Activated CD4-positive, alpha-beta T cell treated with anti-CD3 and anti-CD28 coated beads, Interleukin-2, amount 10 ng/mL, durations not matched to agents 7 days and 5 days (primary cell): ENCODE measurements at places on chromosomes 12 and 14. TPM values are rescaled to one million over a fixed set of nuclear protein-coding genes. Genes with fewer than 3 reads are reported as not detected.
A peak's percentile ranks its signal among the peaks of the same experiment; 100 is the strongest.

ITGA7 gene
- total RNA-seq = 3.1 TPM

RNF212B gene
- not detected for total RNA-seq

LMNTD1 gene
- total RNA-seq = not detected

NKX2-8 gene
- not detected for total RNA-seq

NDRG2 gene
- 11.0 TPM for total RNA-seq

KLRB1 gene
- total RNA-seq = 3.1 TPM

DAO gene
- total RNA-seq = not detected

SPTB gene
- not detected for total RNA-seq

PSMB11 gene
- not detected for total RNA-seq

TSPAN8 gene
- total RNA-seq = not detected

KRT78 gene
- not detected for total RNA-seq

LHX5 gene
- not detected for total RNA-seq

DNA sequence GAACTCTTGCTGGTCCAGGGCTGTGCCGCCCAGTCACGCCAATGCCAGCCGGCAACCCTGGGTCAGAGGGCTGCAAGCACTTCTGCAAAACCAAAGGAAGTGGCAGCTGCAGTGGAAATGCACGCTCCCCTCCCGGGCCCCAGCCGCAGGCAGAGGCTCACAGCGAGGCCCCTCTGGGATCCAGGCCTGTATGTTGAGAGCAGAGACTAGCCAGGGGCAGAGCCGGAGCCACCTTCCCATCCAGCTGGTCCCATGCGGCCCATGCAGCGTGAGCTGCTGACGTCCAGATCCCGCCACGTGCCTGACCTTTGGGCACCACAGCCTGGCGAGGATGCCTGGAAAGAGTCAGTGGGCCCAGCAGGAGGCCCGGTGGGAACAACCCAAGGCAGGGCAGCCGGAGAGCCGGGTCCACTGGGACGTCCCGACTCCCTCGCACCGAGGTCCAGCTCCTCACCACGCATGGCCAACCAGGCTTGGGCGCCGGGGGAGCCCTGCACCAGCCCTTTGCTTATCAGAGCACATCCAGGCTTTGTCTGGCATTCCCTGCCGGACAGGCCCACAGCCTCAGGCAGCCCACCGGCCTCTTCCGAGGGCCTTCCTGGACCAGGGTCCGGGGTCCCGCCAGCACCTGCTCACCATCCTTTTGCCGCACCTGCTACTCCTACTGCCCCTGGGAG is 4.3 kb downstream of the GPR132 start:
- peak overlapping the region; percentile 80 for H3K4me3 ChIP-seq
- peak; percentile 54 for DNase-seq
- H3K27me3 ChIP-seq = no peaks in the 10 kb centered on the region
- H3K27ac ChIP-seq = peak overlapping the region; percentile 94

GRCh38 chr14:40694023-40694422 is 912.7 kb upstream of the LRFN5 start:
- no peak overlapping the region for H3K4me3 ChIP-seq
- no peaks in the 10 kb centered on the region for H3K27me3 ChIP-seq
- no peak for DNase-seq
- H3K36me3 ChIP-seq = no peaks in the 10 kb centered on the region
- H3K4me1 ChIP-seq = no peaks in the 10 kb centered on the region
- no peak overlapping the region for H3K27ac ChIP-seq

DNA sequence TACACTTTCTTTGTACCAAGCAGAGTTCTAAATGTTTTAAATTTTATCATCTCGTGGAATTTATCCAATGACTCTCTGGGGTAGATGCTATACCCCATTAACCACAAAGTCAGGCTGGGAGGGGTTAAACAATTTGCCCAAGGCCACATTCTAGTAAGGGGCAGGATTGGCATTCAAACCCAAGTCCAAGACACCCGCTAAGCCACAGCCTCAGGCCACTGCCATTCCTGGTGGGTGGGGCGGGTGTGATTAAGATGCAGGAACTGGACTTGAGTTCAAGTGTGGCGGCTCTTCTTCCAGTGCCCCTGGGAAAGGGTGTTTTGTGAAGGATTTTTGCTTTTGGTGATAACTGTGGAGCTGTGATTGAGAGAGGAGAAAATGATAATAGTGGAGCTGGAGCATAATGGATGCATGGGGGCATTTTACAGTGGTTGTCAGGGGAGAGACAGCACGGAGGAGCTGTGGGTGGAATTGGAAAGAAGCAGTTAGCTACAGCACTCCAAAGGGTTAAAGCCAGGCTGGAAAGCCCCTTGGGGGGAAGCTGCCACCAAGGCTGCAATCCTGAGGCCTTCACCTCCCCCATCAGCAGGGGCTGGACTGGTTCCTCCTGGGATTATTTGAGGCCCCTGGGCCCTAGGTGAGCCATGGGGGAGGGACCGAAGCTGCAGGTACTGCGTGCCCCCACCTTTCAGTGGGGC is 1.0 kb upstream of the VRTN start:
- no peak for DNase-seq
- no peaks in the 10 kb centered on the region for H3K36me3 ChIP-seq
- peaks cover 14% of the 10 kb centered on the region for H3K27me3 ChIP-seq
- H3K4me1 ChIP-seq = no peaks in the 10 kb centered on the region

DNA sequence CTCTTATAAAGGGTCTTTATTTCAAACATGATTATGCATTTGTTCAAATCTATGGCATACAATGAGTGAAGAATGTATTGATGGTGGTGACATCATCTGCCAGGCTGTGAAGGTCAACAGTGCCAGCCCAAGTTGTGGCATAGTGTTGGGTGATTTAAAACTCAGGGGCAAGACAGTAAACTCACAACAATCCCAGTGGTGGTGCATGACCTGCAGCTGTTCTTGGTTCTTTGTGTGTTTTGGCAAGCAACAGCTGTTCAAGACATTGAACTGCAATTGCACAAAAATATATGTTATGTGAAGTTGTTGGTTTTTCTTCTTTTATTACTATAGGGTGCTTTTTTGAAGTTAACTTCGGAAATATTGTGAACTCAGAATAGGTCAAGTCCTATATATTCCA is 851.6 kb downstream of the NRXN3 start:
- DNase-seq = no peak
- no peaks in the 10 kb centered on the region for H3K36me3 ChIP-seq
- no peaks in the 10 kb centered on the region for H3K27me3 ChIP-seq
- no peak overlapping the region for H3K4me3 ChIP-seq
- H3K27ac ChIP-seq = no peak overlapping the region

- DNase-seq = no peak
- no peaks in the 10 kb centered on the region for H3K4me1 ChIP-seq
- H3K27me3 ChIP-seq = no peaks in the 10 kb centered on the region
- H3K4me3 ChIP-seq = no peak overlapping the region
These were observed 155.6 kb downstream of the PAX9 start for GRCh38 chr14:36817071-36817930.

- H3K36me3 ChIP-seq = no peaks in the 10 kb centered on the region
- no peak overlapping the region for H3K27ac ChIP-seq
- no peaks in the 10 kb centered on the region for H3K4me1 ChIP-seq
- H3K4me3 ChIP-seq = no peak overlapping the region
- no peaks in the 10 kb centered on the region for H3K27me3 ChIP-seq
These were observed 386.6 kb downstream of the SYT1 start for GRCh38 chr12:79250960-79251755.

DNA sequence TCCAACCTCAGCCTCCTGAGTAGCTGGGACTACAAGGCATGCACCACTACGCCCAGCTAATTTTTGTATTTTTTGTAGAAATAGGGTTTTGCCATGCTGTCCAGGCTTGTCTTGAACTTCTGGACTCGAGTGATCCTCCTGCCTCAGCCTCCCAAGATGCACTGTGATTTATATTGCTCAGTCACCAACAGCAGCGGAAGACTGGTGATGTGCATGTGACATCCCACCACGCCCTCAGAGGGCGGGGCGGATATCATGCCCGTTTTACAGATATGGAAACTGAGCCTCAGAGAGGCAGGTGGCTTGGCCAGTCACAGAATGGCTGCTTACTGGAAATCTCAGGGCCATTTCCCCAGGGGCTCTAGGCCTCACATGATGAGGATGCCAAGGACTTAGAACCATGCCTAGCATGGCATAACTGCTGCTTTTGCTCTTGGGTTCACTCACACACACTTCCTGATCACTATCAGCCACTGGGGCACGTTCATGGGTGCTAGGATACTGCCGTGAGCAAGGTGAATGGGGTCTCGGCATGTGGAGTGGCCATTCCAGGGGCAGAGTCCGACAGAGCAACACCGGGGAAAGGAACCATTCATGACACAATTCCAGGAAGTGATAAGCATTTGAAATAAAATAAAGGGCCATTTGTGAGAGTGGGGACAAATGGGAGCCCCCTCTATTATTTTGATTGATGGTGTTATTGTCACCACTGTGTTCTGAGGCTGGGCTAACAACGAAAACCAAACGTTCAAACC is 31.9 kb downstream of the RBM19 start:
- H3K4me3 ChIP-seq = no peak overlapping the region
- no peak overlapping the region for H3K27ac ChIP-seq
- peaks cover 10% of the 10 kb centered on the region for H3K4me1 ChIP-seq
- peaks cover 14% of the 10 kb centered on the region for H3K36me3 ChIP-seq

DNA sequence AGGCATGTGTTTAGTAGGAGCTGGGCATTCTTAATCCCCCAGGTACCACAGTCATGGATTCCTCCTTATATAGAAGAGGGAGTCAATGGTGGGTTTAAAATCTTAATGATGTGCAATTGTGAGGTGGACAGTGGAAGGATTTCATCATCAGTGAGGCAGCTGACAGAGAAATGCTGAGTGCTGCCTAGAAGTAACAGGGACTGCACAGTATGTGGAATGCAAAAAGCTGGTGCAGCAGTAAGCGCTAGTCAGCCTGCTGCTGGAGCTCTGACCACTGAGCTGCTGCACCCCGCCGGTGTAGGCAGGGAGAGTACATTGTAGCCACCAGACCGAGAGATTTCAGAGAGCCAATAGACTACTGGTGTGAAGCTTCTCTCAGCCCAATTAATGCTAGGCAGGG is 80.5 kb upstream of the DACT1 start:
- no peak for DNase-seq
- H3K27ac ChIP-seq = no peak overlapping the region
- no peak overlapping the region for H3K4me3 ChIP-seq
- H3K36me3 ChIP-seq = no peaks in the 10 kb centered on the region
- peaks cover 4% of the 10 kb centered on the region for H3K4me1 ChIP-seq

- H3K4me3 ChIP-seq = no peak overlapping the region
- H3K27me3 ChIP-seq = peaks cover 6% of the 10 kb centered on the region
- no peak for DNase-seq
- no peaks in the 10 kb centered on the region for H3K36me3 ChIP-seq
- H3K27ac ChIP-seq = no peak overlapping the region
- no peaks in the 10 kb centered on the region for H3K4me1 ChIP-seq
These were observed 401.4 kb downstream of the ATP23 start for GRCh38 chr12:58342736-58343135.

DNA sequence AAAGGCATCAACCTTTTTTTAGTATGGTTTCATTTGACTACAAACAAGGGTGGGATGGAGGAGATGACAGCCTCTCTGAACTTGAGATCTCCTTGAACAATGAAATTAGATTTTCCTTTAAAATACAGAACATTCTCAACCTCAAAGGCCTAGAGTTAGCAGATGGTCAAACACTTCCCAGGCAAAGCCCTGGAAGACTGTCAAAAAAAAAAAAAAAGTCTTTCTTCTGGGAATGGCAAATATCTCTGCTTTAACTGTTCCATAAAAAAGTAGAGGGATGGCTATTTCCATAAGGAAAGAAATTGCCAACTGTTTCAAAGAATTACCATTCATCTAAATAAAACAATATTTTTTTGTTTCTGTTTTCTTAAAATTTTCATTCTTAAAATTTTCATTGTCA is 870.8 kb downstream of the GALC start:
- no peak for DNase-seq
- no peak overlapping the region for H3K27ac ChIP-seq
- no peaks in the 10 kb centered on the region for H3K27me3 ChIP-seq
- H3K36me3 ChIP-seq = no peaks in the 10 kb centered on the region
- H3K4me3 ChIP-seq = no peak overlapping the region
- no peaks in the 10 kb centered on the region for H3K4me1 ChIP-seq

- peaks cover 4% of the 10 kb centered on the region for H3K4me1 ChIP-seq
- no peak for DNase-seq
- peaks cover 11% of the 10 kb centered on the region for H3K27me3 ChIP-seq
- no peak overlapping the region for H3K4me3 ChIP-seq
- no peak overlapping the region for H3K27ac ChIP-seq
These were observed 401.3 kb downstream of the FUT8 start for GRCh38 chr14:65813760-65814384.

GRCh38 chr14:90567991-90568390 is 171.2 kb downstream of the CALM1 start:
- no peaks in the 10 kb centered on the region for H3K4me1 ChIP-seq
- H3K27ac ChIP-seq = no peak overlapping the region
- no peaks in the 10 kb centered on the region for H3K36me3 ChIP-seq
- no peaks in the 10 kb centered on the region for H3K27me3 ChIP-seq

GRCh38 chr12:101680647-101681046 is 16.8 kb upstream of the CHPT1 start:
- DNase-seq = no peak
- H3K27me3 ChIP-seq = peaks cover 16% of the 10 kb centered on the region
- no peak overlapping the region for H3K27ac ChIP-seq
- no peaks in the 10 kb centered on the region for H3K36me3 ChIP-seq
- no peak overlapping the region for H3K4me3 ChIP-seq

DNA sequence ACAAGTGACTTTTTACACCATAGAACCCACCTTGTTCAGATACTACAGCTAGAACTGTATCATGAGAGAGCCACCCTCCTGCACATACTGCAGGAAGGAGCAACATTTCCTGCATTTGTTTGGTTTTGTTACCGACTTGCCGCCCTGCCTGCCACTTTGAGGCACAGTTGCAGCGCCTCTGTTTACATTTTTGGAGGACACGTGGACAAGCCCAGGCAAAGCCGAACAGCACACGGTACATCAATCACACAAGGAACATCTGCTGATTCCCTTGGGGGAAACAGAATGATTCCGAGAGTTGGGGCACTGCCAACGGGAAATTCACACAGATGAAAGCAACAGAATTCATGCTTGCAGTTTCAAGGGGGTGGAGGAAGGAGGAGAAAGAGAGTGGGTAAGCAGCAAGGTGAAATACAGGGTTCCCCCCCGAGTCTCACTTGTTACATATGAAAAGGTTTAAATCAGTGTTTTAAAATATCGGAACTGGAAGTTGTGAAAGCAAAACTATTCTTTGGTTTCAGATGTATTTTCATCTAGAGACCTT is 110.7 kb downstream of the BTG1 start:
- DNase-seq = peak; percentile 57
- peak overlapping the region; percentile 83 for H3K4me3 ChIP-seq
- peak overlapping the region; percentile 97 for H3K27ac ChIP-seq
- H3K4me1 ChIP-seq = peaks cover 78% of the 10 kb centered on the region
- H3K27me3 ChIP-seq = no peaks in the 10 kb centered on the region

- H3K27ac ChIP-seq = no peak overlapping the region
- no peaks in the 10 kb centered on the region for H3K36me3 ChIP-seq
- peak overlapping the region; percentile 10 for H3K4me3 ChIP-seq
- DNase-seq = peak; percentile 16
- peaks cover 24% of the 10 kb centered on the region for H3K27me3 ChIP-seq
- H3K4me1 ChIP-seq = peaks cover 3% of the 10 kb centered on the region
These were observed 78.7 kb downstream of the NEDD1 start for GRCh38 chr12:96985515-96986362.

- no peak overlapping the region for H3K27ac ChIP-seq
- no peak overlapping the region for H3K4me3 ChIP-seq
- peaks cover 26% of the 10 kb centered on the region for H3K27me3 ChIP-seq
- DNase-seq = no peak
- H3K4me1 ChIP-seq = peaks cover 39% of the 10 kb centered on the region
These were observed 37.3 kb downstream of the LTBP2 start for GRCh38 chr14:74574706-74575105.
